GM20000 (cell line): ENCODE measurements at places on chromosomes 7 and 10.

GRCh38 chr7:120833546-120833945 is 24.4 kb downstream of the TSPAN12 start:
- no peak for DNase-seq

GRCh38 chr10:118986815-118987790 is 42.4 kb upstream of the NANOS1 start:
- DNase-seq, result peak; percentile 23

DNA sequence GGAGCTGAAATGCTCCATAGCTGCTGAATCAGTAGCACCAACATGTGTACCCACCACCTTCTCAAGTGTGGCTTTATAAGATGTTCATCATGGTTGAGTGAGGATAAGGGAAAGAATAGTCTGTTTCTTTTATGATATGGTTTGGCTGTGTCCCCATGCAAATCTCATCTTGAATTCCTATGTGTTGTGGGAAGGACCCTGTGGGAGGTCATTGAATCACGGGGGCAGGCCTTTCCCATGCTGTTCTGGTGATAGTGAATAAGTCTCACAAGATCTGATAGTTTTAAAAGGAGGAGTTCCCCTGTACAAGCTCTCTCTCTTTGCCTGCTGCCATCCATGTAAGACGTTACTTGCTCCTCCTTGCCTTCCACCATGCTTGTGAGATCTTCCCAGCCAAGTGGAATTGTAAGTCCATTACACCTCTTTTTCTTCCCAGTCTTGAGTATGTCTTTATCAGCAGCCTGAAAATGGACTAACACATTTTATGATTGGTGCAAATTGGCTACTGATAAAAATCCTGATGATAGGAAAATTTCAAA is 799.9 kb downstream of the TNS3 start:
- no peak for DNase-seq

DNA sequence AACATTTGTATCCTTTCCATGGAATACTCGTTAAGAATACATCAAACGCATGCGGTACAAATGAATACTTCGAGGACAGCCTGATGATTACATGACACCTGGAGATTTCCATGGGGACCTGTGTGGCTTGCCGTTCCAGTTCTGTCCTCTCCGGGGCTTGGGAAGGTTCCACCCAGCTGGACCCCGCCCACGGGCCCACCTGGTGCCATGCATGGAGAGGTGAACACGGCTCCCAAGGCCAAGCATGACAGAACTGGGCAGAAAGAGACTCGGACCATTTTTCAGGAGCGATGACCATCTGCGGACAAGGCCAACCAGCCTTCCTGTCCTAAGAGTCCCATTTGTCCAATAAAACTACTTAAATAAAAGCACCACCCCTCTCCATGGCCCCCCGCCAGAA is 80.1 kb downstream of the TEX36 start:
- DNase-seq, result no peak

DNA sequence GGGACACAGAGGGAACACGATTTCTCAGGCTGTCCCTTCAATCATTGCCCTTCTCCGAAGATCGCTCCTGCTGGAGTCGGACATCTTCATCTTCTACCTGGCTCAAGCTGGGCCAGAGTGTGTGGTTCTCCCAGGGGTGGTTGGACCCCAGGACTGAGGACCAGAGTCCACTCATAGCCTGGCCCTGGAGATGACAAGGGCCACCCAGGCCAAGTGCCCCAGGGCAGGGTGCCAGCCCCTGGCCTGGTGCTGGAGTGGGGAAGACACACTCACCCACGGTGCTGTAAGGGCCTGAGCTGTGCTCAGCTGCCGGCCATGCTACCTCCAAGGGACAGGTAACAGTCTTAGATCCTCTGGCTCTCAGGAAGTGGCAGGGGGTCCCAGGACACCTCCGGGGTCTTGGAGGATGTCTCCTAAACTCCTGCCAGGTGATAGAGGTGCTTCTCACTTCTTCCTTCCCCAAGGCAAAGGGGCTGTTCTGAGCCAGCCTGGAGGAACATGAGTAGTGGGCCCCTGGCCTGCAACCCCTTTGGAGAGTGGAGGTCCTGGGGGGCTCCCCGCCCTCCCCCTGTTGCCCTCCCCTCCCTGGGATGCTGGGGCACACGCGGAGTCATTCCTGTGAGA is 23.3 kb downstream of the TBATA start:
- no peak for DNase-seq

DNA sequence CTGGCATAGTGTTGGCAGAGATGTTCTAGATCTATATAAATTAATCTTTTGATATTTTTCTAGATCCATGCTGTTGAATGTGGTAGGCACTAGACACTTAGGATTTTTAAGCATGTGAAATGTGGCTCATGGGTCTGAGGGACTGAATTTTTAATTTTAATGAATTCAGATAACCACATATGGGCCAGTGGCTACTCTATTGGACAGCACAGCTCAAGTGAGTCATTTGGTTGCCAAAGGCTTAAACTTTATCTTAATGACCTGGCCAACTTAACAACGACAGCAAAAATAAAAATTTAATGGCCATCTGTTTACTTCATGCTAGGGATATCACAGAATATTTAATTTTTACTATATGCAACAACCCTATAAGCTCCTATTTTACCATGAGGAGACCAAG is 61.4 kb downstream of the CDK14 start:
- DNase-seq, result no peak

- no peak for DNase-seq
These were observed 90.6 kb upstream of the SEMA3E start for GRCh38 chr7:83739527-83739926.

GRCh38 chr10:132616170-132616995 is 78.8 kb downstream of the INPP5A start:
- no peak for DNase-seq

DNA sequence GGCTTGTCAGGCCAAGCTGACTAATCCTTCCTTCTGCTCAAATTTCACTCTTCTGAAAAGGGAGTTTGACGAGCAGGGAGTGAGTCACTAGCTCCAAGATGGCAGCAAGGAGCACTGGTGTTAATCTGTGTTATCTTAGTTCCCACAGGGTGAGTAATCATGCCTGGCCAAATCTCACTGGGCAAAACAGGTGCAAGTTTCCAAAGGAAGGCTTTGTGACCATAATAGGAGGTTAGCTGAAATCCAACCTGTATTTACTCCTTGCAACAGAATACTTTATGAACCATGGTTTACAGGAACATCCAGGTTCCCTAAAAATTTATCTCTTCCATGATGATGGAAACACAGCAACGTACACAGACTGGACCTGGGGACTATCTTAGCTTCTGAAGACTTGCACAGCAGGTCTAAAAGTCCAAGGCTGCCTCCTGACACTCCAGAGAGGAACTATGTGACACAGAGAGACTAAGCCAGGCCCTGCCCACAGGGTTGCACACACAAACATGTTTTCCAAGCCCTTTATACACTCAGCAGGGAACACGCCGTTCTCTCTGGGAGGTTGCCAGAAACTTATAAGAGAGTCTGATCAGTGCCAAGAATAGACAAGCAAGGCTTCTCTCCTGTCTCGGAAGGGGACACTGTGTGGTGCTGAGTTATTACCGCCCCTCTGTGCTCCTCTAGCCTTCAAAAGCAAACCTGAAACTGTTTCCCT is 46.3 kb downstream of the PDK4 start:
- DNase-seq, result no peak

- DNase-seq, result no peak
These were observed 839.8 kb upstream of the POM121L12 start for GRCh38 chr7:52195664-52196063.

GRCh38 chr7:106365252-106366005 is 80.6 kb upstream of the NAMPT start:
- DNase-seq, result peak; percentile 23

DNA sequence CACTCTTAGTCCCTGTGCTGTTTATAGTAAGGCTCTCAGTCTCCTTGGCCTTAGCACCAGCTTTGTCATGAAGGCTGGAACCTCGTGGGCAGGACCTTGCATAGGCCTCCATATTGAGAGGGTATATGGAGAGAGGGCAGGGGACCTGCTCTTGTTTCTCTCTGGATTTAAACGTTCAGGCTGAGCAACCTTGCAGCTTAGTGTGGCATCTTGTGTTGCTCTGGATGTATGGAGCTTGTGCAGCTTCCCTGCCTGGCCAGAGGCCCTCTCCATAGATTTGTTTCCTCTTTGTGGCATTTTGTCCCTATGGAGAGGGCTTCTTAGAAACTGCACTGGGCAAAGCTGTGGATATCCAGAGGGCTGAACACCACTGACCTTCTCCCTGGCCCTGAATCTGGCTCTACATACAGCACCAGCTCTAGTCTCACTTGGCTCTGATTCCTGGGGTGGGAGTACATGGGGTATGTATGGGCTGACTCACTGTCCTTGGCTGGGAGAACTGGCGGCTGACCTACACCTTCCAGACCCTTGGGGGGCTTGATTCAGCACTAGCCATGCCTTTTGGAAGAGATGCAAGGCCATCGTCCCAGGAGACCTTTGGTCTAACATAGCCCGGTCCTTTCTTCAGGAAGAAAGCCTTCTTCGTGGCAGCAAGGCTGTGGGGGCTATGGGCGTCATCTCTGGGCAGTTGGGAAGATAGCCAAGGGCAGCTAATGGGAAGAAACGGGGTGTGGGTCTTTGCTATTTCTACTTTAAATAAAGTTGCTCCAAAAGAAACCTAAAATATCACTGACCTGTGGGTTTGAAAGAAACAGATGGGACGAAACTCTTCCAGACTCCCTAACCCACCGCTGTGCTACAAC is 30.5 kb downstream of the ITPRIP start:
- no peak for DNase-seq

- no peak for DNase-seq
These were observed 5.5 kb downstream of the GSTO1 start for GRCh38 chr10:104259999-104260774.

DNA sequence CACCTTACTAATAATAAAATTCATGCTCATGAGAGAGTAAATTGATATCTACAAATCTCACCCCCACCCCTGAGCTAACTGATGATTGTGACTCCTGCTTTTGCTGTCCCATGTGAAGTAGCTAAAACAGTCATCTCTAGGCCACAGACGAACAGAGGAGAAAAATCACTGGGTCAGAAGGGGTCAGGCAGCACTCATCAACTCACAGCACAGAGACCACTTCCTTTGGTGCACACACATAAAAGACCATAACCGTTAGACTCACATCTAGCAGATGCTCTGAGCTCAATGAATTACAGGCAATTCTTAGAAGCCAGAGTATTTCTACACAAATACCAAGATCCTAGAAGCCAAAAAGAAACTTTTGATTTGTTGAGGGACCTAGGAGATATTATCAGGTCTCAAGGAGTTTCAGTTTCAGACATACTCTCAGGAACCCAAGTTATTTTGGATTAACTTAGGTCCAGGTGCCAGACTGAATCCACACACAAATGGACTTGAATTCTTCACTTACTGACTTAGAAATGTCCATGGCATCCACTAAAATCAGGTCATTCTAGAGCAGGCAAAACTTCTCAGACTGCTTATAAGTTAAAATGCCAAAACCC is 65.0 kb upstream of the TES start:
- peak; percentile 19 for DNase-seq

GRCh38 chr10:6543431-6544005 is 36.6 kb downstream of the PRKCQ start:
- peak; percentile 31 for DNase-seq

GRCh38 chr10:121063744-121064143 is 212.6 kb downstream of the WDR11 start:
- no peak for DNase-seq

- no peak for DNase-seq
These were observed 95.0 kb upstream of the DDC start for GRCh38 chr7:50660040-50660829.

GRCh38 chr10:114655671-114656070 is 2.4 kb downstream of the ABLIM1 start:
- no peak for DNase-seq

DNA sequence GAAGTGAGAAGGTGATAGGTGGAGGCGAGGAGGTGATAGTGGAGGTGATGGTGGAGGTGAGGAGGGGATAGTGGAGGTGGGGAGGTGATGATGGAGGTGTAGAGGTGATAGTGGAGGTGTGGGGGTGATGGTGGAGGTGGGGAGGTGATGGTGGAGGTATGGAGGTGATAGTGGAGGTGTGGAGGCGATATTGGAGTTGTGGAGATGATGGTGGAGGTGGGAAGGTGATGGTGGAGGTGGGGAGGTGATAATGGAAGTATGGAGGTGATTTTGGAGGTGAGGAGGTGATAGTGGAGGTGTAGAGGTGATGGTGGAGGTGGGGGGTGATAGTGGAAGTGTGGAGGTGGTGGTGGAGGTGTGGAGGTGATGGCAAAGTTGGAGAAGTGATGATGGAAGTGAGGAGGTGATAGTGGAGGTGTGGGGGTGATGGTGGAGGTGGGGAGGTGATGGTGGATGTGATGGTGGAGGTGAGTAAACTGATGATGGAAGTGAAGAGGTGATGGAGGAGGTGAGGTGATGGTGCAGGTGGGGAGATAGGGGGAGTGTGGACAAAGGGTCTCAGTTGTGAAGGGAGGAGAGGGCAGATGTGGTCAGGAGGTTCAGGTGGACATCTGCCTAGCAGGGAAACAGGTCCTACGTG is 36.6 kb downstream of the ADCY1 start:
- no peak for DNase-seq

DNA sequence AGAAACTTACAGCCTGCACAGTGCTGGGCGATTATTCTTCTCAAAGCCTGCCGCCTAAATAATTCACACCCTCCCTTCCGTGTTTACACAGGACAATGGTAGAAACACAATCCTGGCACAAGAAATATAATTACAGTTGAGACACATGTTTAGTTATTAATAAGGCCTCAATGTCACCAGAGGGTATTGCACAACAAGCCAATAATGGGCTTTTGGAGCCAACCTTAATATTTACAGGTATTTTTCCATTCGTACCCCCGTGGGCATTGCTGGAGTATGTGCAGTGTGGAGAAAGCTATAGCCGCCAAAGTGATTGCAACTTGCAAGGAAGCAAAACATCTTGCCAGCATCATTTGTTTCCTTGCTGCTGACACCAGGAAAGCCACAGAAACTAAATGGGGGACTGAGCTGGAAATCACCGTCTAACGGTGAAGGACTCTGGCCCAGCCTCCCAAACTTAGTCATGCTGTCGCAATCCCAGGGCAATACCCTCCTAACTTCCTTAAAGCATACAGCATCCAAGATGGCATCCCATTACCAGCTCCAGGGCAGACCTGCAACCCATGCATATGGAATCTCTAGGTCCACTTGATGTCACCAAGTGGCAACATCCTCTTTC is 8.6 kb downstream of the CALN1 start:
- peak; percentile 28 for DNase-seq

DNA sequence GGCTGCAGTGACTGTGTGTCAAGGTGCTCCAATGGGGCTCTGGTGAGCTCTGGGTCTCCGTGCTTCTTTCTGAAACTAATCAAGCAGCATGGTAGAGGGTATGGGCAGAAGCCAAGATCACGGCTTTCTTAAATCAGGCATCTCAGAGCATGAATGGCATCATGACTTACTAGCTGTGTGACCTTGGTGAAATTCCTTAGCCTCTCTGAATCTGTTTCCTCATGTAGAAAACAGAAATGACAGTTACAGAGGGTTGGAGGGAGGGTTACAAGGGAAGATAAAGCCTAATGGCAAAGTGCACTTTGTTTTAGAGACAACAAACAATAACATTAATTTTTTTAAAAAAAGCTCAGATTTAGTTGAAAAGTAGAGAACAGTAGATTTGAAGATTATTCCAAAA is 34.9 kb downstream of the FRMPD2 start:
- DNase-seq, result no peak

- DNase-seq, result no peak
These were observed 176.2 kb upstream of the ZMIZ1 start for GRCh38 chr10:78892338-78893176.

- DNase-seq, result peak; percentile 15
These were observed 109.6 kb upstream of the MTPN start for GRCh38 chr7:136086712-136087111.
